ENCODE measurements at places on chromosomes 7 and 10.

DNA sequence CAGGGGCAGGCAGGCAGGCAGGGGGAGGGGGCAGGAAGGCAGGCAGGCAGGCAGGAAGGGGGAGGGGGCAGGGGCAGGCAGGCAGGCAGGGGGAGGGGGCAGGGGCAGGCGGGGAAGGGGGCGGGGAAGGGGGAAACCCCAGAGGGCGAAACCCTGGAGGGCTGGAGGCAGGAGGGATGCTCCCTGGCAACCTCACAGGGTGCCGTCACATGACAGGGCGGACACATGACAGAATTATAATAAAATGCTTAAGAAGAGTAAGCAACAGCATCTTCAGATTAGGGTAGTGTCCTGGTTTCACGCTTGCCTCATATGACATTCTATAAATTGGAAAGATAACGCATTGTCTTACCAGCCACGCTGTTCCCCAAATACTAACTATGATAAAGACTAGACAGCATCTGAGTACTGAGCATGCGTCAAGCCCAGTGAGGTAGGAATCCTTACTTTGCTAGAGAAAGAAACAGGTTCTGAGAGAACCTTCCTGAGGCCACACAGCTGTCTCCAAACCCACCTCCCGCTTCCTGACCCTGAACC is 131.6 kb downstream of the DIP2C start:
- DNase-seq = peak; percentile 3
- no peak overlapping the region for H3K27ac ChIP-seq
- H3K4me1 ChIP-seq = no peaks in the 10 kb centered on the region

- no peaks in the 10 kb centered on the region for H3K36me3 ChIP-seq
- H3K4me3 ChIP-seq = no peak overlapping the region
- no peaks in the 10 kb centered on the region for H3K27me3 ChIP-seq
- no peaks in the 10 kb centered on the region for H3K4me1 ChIP-seq
- DNase-seq = no peak
- H3K27ac ChIP-seq = no peak overlapping the region
These were observed 13.9 kb downstream of the CUBN start for GRCh38 chr10:17115683-17116082.

GRCh38 chr7:95421000-95421846 is 13.6 kb downstream of the PON2 start:
- no peak for DNase-seq
- H3K27me3 ChIP-seq = no peaks in the 10 kb centered on the region
- no peaks in the 10 kb centered on the region for H3K4me1 ChIP-seq
- H3K27ac ChIP-seq = no peak overlapping the region

- no peak for DNase-seq
- H3K27ac ChIP-seq = no peak overlapping the region
- H3K36me3 ChIP-seq = no peaks in the 10 kb centered on the region
- H3K4me3 ChIP-seq = no peak overlapping the region
- no peaks in the 10 kb centered on the region for H3K4me1 ChIP-seq
These were observed 126.4 kb downstream of the ADCY1 start for GRCh38 chr7:45700556-45700955.

DNA sequence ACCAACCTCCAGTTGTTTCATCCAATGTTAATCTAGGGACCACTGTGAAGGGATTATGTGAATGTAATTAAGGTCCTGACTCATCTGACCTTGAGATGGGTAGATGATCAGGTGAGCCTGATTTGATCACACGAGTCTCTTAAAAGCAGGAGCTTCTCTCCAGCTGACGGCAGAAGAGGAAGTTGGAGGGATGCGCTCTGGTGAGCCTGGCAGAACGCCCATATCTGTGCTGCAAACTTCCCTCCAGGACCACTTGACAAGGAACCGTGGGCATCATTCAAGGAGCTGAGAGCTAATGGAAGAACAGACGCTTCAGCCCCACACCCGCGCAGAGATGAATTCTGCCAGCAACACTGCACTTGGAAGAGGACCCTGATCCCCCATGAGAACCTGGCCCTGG is 642.4 kb downstream of the TNS3 start:
- H3K27ac ChIP-seq = no peak overlapping the region
- H3K27me3 ChIP-seq = no peaks in the 10 kb centered on the region
- H3K4me1 ChIP-seq = no peaks in the 10 kb centered on the region
- H3K4me3 ChIP-seq = no peak overlapping the region
- no peaks in the 10 kb centered on the region for H3K36me3 ChIP-seq

- no peaks in the 10 kb centered on the region for H3K36me3 ChIP-seq
- no peak for DNase-seq
- no peak overlapping the region for H3K4me3 ChIP-seq
- H3K27me3 ChIP-seq = no peaks in the 10 kb centered on the region
- H3K27ac ChIP-seq = no peak overlapping the region
- no peaks in the 10 kb centered on the region for H3K4me1 ChIP-seq
These were observed 123.2 kb upstream of the CACNA2D1 start for GRCh38 chr7:82566752-82567151.

DNA sequence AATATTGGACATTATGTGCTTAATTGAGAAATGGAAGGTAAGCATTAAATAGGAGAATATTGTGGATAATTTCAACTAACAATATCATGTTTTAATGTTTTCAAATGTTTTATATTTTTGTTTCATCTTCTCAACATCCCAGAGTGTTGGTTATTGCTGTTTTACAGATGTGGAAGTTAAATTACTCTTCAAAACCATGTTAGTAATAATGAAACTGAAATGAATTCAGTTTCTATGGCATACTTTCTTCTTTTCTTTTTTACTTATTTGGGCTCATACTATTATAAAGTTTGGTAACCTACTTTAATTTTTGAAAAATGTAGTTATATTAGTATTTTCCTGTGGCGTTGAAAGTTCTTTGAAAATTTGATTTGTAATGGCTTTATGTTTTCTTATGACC is 4.2 kb downstream of the GLRX3 start:
- peaks cover 22% of the 10 kb centered on the region for H3K4me1 ChIP-seq
- peaks cover 53% of the 10 kb centered on the region for H3K36me3 ChIP-seq
- H3K4me3 ChIP-seq = no peak overlapping the region
- DNase-seq = no peak

GRCh38 chr10:78961760-78962159 is 107.0 kb upstream of the ZMIZ1 start:
- DNase-seq = no peak
- H3K4me1 ChIP-seq = peaks cover 17% of the 10 kb centered on the region
- H3K27ac ChIP-seq = no peak overlapping the region
- no peaks in the 10 kb centered on the region for H3K36me3 ChIP-seq
- no peak overlapping the region for H3K4me3 ChIP-seq
- H3K27me3 ChIP-seq = peaks cover 34% of the 10 kb centered on the region

DNA sequence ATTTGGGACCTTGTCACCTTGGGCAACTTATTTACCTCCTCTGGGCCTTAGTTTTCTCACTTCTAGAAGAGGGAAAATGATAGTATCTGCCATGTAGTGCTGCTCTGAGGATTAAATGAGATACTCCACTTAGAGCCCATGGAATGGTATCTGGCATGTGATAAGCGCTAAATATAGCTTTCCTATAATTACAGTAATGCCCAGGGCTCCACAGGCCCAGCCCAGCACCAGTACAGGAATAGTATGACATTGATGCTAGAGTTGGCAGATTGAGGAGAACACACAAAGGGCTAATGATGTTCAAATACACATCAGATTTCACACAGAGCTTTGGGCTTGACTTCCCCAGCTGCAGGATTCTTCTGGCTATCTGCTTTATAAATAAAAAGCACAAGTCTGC is 34.9 kb downstream of the FAS start:
- no peaks in the 10 kb centered on the region for H3K27me3 ChIP-seq
- no peaks in the 10 kb centered on the region for H3K36me3 ChIP-seq
- no peak overlapping the region for H3K4me3 ChIP-seq
- no peak overlapping the region for H3K27ac ChIP-seq

All from K562 (cell line).